Fibroblast of skin of right biceps (primary cell): ENCODE measurements at places on chromosomes 11 and 22.

DNA sequence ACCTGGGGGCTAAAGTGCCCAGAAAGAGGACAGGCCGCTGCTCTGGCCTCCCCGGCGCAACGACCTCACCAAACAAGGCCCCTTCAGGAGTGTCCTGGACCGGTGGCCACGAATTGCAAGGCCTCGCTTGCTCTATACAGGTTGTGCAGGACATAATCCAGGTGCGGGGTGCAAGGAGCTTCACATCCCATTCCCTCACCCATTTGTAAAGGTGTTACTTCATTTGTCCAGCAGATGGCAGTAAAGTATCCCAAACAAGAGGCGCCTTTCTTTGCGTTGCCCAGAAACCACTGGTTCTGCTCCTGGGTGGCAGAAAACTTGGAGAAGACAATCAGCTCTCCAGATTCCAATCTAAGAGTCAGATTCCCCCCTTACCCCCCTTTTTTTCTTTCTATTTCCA lies 35.9 kb upstream of the PRDM11 start:
- peak; percentile 62 for DNase-seq

- DNase-seq, result no peak
These were observed 24.9 kb downstream of the PTDSS2 start for GRCh38 chr11:474914-475506.

DNA sequence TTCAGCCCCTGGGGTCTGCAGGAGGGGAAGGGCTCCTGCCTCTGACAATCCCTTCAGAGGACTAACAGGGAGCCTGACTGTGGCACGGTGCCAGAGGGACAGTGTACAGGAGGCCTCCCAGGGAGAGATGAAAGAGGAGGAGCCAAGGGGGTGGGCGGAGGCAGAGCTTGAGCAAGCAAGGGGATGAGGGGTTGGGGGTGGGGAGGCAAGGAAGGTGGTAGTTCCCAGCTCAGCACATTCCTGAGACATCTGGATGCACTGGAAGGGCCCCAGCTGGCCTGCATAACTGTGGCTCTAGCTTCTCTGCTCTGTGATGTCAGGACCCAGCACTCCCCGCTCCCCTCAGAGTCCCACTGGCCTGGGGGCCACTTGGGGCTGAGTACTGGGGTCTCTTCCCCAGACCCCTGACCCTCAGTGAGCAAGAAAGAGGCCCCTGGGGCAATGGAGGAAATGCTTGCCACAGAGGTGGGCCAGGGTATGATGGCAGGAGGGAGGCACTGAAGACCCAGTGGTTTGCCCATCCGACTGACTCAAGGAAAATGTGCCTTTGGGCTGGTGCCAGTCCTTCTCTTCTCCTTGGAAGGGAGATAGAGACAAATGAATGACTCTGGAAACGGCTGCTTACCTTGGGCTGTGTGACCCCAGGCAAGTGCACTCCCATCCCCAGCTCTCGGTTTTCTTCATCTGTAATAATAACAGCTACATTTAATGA lies 13.3 kb downstream of the CREB3L1 start:
- peak; percentile 99 for DNase-seq

GRCh38 chr22:33000342-33001280 lies 57.6 kb downstream of the SYN3 start:
- peak; percentile 74 for DNase-seq

DNA sequence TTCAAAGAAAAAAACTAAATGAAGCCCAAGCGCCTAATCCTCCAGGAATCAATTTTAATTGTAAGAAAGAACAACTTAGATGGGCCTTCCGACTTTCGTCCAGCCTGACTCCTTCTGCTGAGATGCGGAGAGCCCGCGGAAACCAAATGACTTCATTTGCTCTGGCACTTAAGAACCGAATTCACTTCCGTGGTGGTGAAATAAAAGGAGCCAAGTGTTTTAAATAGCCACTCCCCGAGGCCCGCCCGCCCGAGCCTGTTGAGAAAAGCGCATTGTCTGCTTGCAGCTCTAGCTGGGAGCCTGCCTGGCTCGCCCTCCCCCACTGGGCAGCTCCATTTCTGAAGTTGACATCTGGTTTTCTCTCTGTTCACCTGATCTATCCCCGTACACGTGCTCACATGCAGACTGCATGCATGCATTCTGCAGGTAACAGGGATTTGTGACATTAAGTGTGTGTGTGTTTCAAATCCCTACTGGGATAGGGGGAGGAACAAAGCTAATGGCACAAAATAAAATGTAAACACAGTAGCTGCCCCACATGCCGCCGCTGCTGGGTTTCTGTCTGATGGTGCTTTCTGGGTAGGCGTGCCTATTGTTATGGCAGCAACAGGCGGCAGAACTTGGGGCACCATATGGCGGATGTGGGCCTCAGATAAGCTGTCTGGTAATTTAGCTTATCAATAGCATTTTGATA lies 6.2 kb downstream of the TEAD1 start:
- peak; percentile 91 for DNase-seq

- peak; percentile 23 for DNase-seq
These were observed 156.4 kb downstream of the ATG16L2 start for GRCh38 chr11:72970557-72971118.

- no peak for DNase-seq
These were observed 125.2 kb downstream of the TEAD1 start for GRCh38 chr11:12799334-12799835.

DNA sequence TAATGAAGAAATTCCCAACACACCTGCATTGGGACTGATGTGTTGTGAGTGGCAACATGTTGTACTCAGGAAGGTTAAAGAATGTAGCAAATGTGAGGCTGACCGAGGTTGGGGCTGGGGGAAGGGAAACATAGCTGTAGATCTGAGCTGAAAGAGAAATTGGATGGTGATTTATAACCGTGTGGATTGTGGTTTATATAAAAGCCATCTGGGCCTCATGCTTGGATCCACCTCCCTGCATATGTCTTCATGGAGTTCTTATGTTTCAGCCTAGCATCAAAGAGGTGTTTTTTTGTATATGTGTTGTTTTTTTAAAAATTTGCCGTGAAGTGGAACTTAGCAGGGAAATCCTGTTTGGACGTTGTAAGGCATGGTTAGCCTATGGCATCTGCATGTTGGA lies 141.3 kb downstream of the NAV2 start:
- peak; percentile 74 for DNase-seq

- peak; percentile 76 for DNase-seq
These were observed 7.3 kb downstream of the SNX19 start for GRCh38 chr11:130908770-130909625.

GRCh38 chr11:129728581-129728980 lies 87.1 kb upstream of the TMEM45B start:
- no peak for DNase-seq

DNA sequence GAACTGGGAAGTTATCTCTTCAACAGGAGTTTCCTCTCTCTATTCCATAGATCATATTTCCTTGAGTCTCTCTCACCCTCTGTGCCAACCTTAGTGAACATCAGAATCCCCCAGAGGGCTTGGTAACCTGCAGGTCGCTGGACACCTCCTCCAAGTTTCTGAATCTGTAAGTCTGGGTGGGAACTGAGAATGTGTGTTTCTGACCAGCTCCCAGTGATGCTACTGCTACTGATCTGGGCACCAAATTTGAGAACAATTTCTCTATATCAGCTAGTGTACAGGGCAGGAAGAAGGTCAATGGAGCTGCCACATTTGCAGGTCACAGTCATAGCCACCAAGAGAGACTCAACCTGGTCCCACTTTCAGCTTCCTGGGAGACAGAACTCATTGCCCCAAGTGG lies 62.9 kb downstream of the RCN1 start:
- DNase-seq, result no peak

DNA sequence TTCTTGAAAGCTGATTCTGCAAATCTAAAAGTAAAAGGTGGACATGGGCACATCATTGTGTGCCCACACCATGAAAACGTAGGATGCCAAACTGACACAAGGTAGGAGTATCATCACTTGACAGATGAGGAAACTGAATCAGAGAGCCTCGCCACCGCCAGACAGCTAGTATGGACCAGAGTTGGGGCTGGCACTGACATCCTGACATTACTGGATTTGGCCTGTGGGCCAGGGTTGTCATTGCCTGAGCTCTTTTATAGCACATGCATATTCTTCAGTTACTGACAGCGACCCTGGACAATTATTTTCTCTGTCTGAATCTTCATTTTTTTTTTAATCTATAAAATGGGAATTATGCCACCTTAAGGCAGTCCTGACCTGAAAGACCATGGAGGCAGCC lies 16.5 kb downstream of the USP35 start:
- no peak for DNase-seq

GRCh38 chr11:61080986-61081590 lies 21.2 kb upstream of the CD5 start:
- no peak for DNase-seq

DNA sequence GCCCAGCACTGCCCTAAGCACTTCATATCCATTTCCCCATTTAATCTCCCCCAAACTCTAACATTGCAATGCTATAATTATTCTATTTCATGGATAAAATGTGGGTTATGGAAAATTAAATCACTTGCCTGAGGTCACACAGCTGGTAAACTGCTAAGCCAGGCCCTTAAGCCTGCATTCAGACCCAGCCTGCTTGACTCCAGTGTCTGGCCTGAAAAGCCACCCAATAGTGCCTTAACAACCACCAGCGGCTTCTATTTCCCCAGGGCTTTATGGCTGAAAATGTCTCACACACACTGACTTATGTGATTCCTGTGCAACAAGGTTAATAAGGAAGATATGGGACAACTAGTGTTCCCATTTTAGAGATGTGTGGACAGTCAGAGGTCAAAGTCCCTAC lies 178.5 kb upstream of the SNX19 start:
- no peak for DNase-seq

- DNase-seq, result peak; percentile 50
These were observed 6.9 kb upstream of the WEE1 start for GRCh38 chr11:9566561-9567063.

- DNase-seq, result no peak
These were observed 271.4 kb upstream of the LUZP2 start for GRCh38 chr11:24225501-24225900.

GRCh38 chr11:107385361-107385981 lies 72.2 kb downstream of the CWF19L2 start:
- peak; percentile 54 for DNase-seq

DNA sequence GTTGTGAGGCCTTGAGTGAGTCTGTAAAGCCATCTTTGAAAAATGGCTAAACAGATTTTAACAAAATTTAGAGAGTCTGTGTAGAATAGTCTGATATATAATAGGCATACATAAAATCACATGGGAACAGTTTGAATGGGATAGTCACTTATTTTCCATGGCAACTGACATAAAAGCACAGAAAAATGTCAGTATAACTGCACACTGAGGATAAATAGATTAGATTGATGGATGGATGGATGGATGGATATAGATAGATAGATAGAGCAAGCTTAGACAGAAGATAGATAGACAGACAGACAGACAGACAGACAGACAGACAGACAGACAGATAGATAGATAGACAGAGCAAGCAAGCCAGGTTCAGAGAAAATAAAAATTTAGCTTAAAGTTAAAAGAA lies 660.2 kb upstream of the API5 start:
- DNase-seq, result no peak

- DNase-seq, result no peak
These were observed 576.5 kb upstream of the CCDC90B start for GRCh38 chr11:83862691-83863090.

GRCh38 chr22:49515475-49515874 lies 312.2 kb downstream of the BRD1 start:
- DNase-seq, result no peak

DNA sequence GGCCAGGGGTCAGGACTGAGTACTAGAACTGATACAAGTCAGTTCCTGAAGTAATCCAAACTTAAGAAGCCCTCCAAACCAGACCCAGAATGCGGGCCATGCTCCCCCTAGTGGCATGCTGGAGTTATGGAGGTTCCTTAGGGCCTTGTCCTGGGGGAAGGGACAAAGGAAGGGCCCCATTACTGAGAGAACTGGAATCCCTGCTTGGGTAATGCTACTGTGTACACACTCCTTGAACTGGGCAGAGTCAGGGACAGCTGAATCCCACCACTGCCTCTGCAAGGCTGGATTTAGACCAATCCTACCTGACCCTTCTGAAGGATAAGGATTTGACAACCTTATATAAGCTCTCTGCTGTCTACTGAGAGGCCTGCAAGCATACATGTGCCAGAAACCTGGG lies 97.3 kb upstream of the AKIP1 start:
- DNase-seq, result peak; percentile 90

DNA sequence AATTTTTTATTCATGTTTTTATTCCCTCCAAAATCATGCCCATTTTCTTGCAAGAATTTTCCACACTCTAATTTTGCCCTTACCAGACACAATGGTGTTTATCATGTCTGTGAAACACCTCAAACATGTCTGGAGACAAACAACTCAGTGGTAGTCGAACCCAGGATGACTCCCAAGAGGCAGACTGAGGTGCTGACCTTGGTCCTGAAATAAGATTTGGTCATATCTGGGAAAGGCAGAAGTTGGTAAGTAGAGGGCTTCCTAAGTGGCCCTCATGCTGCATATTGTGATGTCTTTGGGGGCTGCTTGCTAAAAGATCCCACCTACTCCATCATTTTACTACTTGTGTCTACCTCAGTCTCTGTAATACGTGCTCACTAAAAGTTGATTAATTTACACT lies 369.4 kb upstream of the ISX start:
- DNase-seq, result no peak

DNA sequence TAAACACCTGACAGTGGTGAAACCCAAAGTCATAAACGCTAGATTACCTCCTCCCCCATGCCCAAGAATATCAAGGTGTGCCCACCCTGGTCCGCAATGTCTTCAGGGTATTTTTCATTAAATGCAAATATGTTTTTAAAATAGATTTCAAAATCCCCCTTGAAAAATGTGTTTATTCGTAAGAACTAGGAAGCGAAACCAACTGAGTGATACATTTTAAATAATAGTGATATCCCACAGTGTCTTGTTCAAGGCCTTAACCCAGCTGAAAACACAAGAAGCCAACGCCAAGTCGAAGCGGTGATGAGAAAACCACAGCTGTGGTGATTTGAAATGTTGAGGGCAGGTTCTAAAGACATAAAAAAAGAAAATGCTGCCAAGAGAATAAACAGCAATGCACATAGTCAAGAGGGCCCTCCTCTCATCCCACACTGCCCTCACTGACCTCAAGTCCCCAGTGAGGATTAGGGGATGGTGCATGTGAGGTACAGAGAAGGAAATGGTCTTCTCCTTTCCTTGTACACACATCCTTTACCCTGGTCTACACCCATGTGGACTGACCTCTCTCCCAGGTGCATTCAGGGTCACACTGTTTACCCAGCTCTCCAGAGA lies 25.5 kb downstream of the KCNJ1 start:
- no peak for DNase-seq

GRCh38 chr11:75245356-75246005 lies 4.9 kb downstream of the TPBGL start:
- no peak for DNase-seq

- peak; percentile 99 for DNase-seq
These were observed at the start of gene DRAP1 for GRCh38 chr11:65919141-65919572. DRAP1 (plus strand) TSS chr11:65919426; CDS start chr11:65919502, 76 bp downstream.

DNA sequence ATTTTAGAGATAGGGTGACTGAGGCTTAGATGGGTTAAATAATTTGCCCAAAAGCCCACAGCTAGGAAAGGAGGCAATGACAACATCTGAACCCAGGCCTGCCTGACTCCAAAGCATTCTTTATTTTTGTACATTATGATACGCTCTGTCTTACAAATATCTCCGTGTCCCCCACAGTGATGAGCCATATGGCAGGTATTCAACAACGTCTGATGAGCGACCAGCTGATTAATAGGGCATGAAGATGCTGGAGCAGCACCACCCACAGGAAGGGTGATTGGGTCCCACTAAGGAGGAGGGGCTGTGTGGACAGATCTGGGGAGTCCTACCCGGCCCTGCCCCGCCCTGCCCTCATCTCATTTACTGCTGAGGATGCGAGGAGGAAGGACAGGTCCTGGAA lies 380.6 kb downstream of the CADM1 start:
- peak; percentile 16 for DNase-seq
